ENCODE measurements at places on chromosomes 1 and 21.

GRCh38 chr21:21436012-21436534, 437.9 kb downstream of the NCAM2 start:
- no peak for DNase-seq

DNA sequence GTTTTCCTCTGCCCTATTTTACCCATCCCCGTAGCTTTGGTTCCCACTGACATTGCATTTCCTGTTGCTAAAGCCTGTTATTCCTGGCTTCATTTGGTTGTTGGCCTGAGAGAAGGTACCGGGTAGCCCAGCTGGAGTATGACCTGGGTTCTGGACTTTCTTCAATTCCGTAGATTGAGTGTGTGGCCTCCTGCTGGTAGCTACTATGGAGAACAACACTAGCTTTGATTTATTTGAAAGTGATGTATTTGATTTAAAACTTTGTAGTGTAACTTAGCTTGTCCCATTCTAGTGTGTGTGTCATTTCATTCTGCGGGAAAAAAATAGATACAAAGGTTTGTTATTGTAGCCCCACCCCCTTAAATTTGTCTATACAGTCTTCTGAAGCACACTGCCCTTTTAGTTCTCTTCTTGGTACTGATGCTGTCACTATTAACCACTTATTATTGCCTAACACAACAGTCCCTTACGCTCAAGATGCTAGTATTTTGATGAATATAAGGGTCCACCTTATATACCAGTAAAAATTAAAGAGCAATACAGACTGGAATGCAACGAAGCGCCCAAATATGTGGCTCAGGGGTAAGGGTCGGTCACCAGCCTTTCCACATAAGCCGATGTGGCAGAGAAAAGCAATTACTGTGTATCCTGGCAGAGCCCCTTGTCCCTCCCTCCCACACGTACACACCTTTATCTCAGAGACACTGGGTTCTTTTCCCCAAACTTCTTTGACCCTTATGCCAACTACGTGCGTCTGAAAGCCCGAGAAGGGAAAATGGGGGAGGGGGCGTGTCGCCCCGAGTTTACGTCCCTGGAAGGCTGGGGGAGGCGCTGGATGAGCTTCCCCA, 643 bp upstream of the MOV10 start:
- DNase-seq, result peak; percentile 6

GRCh38 chr1:116945421-116945820, 35.7 kb downstream of the PTGFRN start:
- no peak for DNase-seq

- no peak for DNase-seq
These were observed 18.1 kb upstream of the TENT5C start for GRCh38 chr1:117587499-117588356.

GRCh38 chr21:45593162-45594022, 50.1 kb upstream of the PCBP3 start:
- peak; percentile 80 for DNase-seq

DNA sequence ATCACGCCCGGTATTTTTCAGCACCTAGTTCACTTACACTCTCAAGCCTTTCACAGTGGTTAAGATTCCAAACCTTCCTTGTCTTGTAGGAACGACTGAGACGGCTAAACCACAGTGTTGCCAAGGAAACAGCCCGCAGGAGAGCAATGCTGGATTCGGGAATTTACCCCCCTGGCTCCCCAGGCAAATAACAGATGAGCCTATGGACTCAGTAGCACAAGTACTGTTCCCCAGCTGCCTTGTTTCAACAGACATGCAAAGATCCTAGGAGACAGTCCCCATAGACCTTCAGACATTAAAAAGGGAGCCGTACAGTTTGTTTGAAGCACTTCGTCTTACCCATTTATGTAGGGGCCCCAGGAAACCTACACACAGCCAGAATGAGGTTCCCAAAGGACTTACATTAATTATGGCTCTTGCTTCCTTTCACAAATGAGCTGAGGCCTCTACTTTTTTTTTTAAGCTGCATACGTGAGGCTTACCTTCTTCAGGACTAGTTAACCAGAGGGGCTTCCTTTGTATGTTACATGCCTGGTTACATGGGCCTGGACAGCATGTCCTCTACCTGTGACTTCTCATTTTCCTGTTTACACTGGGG, 2.7 kb downstream of the SNAPIN start:
- no peak for DNase-seq

GRCh38 chr1:237799762-237800474, 90.8 kb downstream of the ZP4 start:
- peak; percentile 28 for DNase-seq

- DNase-seq, result no peak
These were observed 39.0 kb downstream of the SLC44A3 start for GRCh38 chr1:94859174-94859573.

All from NCI-H1930 (cell line).